Bone marrow (tissue), 2 donors: ENCODE measurements at places on chromosomes 7 and 10.

GRCh38 chr7:28354601-28355402 is 57.5 kb upstream of the CREB5 start:
- DNase-seq, result no peak

- no peak for DNase-seq
These were observed 58.1 kb downstream of the PAX2 start for GRCh38 chr10:100803492-100803891.

GRCh38 chr10:28722065-28722803 is 44.9 kb downstream of the BAMBI start:
- no peak for DNase-seq

- DNase-seq, result no peak
These were observed 21.9 kb upstream of the GDF10 start for GRCh38 chr10:47278152-47278473.

DNA sequence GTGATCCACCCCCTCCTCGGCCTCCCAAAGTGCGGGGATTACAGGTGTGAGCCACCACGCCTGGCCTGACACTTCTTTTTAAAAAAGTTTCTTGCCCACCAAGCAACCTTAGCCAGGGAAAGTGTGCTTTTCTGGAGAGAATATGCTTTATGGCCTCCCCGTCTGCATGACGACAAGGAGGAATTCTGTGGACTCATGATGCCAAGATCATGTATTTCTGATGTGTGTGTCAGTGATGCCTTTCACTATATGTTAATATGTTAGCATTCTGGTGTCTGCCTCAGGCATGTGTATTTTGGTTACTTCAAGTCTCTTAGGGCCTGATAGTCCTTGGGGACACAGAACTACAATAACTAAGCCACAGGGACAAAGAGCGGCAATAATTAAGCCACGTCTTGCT is 2.1 kb downstream of the PDSS1 start:
- DNase-seq, result no peak

- no peak for DNase-seq
These were observed 77.5 kb downstream of the GPR26 start for GRCh38 chr10:123743441-123744223.

DNA sequence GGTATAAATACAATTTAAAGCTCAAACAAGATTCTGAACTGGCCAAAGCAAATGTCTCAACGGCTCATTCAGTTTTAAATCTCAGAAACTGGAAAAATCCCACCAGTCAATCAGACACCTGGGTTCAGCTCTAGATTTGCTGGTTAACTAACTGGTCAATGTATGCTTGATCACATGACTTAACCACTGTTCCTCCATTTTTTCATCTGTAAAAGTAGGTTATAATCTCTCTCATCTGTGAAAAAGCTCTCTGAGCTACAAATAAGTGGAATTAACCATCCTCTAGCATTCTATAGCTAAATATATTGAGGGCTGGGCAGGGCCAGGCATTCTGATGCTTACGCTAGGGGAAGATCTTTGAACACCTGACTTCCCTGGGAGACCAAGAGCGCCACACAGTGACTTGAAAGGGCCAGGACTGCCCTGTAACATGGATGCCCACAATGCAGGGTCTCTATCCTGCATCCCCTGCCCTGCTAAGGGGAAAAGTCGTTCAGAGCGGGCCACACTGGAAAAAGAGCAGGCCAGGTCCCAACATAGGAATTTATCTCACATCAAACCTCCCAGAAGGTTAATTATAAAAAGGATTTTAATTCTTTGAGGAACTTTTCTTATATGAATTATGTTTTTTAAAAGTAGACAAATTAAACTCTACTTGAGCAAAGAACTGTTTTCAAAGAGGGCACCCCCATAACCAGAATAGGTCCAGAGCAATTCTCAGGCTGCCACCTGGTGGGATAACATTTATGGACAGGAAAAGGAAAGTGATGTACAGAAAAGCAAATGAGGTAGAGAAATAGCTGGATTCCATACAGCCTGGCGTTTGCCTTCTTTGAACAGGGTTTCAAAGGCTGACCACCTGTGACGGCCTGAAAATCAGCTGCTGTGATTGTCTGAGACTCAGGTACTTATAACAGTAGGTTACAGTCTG is 1.8 kb downstream of the RP9 start:
- DNase-seq, result peak; percentile 43

DNA sequence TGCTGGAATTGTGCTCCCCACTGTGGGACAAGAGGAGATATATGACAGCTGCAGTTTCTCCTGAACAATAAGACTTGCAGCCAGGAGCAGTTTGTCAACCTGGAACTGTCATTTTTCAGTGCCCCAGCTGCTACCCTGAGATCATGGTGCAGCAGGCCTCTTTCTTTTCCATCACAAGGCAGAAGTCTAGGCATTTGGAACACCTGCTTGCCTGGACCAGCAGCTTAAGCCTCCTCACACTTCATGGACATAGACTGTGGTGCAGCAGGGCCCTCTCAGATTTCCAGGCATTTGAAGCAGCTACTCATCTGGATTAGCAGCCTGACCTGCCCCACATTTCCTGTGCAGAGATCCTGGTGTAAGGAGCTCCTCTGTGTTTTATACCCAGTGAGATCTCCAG is 450.7 kb upstream of the TEX47 start:
- DNase-seq, result no peak

- no peak for DNase-seq
These were observed 31.8 kb downstream of the CNNM1 start for GRCh38 chr10:99360934-99361333.

DNA sequence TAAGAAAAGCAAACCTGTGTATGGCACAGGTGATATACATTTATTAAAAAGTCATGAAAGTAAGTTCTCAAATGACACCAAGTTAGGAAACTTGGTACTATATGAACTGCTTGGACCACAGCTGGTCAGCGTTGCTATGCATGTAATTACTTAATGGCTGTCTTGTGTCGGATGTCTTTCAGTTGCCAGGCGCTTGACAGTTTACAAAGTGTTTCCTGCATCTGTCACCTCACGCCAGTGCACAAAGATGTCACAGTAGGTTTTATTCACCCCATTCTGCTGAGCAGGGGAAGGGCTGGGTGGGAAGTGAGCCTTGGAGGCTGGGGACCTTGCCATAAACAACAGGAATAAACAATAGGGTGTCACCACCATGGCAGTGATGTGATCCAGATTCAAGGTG is 35.8 kb downstream of the ADAM12 start:
- no peak for DNase-seq

GRCh38 chr7:116582164-116582732 is 57.4 kb downstream of the CAV1 start:
- no peak for DNase-seq

DNA sequence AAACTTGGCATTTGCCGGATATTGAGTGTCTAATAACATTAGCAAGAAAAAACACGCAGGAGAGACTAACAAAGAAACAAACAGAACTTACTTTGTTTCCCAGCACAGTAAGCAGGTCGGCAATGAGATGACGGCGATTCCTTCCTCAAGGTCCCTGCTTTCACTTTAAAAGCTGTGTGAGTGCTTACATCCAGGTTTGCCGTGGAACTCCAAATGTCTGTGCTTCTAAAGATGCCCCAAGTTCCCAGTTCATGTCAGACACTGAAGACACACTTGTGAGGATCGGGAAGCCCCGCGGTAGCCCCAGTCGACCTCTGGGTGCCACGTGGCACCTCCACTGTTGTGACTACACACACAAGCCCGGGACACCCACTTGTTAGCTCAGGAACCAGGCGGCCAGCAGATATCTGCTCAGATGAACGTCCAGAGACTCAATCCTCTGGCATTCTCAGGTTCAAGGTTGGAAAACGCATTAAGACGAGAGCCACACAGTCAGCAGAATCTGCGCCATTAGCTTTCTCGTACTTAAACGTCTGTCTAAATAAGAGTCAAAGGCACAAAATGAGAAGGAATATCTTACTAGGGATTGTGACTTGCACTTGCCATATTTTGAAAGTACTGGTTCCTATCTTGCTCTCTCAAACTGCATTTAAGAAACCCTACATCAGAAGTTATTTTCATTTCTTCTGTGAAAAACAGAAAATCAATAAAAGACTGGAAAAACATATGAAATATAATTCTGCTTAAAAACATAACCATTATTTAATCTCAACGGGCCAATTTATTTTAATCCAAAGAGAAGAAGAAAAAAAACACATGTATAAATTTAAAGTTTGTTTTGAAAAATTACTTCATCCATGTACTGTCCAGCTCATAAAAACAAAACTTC is 207.6 kb upstream of the KLF14 start:
- DNase-seq, result no peak

GRCh38 chr10:118793545-118793944 is 38.8 kb upstream of the CACUL1 start:
- no peak for DNase-seq

- DNase-seq, result no peak
These were observed 48.1 kb upstream of the TAS2R16 start for GRCh38 chr7:123043642-123044041.

- no peak for DNase-seq
These were observed 610 bp downstream of the AVPI1 start for GRCh38 chr10:97686301-97686961.

- DNase-seq, result no peak
These were observed 10.3 kb upstream of the PAPOLB start for GRCh38 chr7:4871930-4872675.

DNA sequence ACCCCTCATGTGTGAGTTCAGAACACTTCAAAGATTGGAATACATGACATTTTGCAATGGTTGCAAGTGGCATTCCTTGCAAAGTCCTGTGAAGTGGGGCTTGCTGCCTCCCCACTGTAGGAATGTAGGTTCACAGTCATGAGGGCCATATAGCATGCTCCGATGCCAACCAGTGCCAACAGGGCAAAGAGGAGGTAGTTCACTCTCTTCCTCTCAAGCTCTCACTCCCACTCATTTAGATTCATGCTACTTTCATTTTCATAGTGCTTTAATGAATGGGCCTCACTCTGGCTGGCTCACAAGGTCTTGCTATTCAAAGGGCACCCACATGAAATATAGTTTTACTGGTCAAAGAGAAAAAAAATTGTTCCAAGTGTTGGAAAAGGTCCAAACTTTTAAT is 169.9 kb upstream of the AOAH start:
- no peak for DNase-seq

- no peak for DNase-seq
These were observed 228.1 kb upstream of the PFKP start for GRCh38 chr10:2839081-2839725.

- DNase-seq, result no peak
These were observed 869 bp downstream of the PSAP start for GRCh38 chr10:71850021-71850742.

DNA sequence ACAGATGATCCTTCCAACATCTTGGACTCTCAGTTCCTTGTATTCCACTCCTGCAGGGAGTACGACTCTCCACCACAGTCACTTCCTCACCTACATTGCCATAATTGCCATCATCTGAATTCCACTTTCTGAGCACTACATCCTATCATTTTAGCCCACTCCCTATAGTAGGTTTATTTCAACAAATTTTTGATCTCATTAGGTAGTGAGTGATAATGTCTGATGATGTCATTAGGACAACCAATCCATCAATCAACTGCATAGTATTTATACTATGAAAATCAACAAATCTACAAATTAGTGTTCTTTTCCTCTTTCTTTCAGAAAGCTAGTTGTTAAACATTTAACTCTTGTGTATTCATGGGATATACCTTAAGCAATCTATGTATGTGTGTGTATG is 13.7 kb upstream of the TRA2A start:
- DNase-seq, result no peak

DNA sequence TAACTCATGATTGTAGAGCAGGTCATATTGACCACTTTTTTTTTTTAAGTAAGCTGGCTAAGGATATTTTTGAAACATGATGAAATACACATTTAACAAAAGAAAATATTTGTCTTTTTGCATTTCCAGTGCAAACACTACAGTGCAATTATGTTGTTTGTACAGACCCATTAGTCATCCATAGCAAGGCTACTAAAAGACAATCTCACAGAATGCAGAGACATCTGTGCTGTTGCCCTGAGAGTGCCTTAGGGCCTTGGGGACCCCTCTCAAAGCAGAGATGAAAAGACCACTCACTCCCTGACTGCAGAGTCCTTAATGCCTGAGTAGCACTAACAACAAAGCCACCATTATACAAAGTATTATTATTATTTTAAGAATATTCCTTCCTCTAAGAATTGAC is 104.5 kb downstream of the NRCAM start:
- no peak for DNase-seq

- no peak for DNase-seq
These were observed 40.5 kb downstream of the RCC1L start for GRCh38 chr7:75033064-75033463.

GRCh38 chr10:117165538-117166417 is 27.7 kb upstream of the VAX1 start:
- DNase-seq, result no peak

- DNase-seq, result peak; percentile 62
These were observed 85.5 kb downstream of the PRTFDC1 start for GRCh38 chr10:24866604-24867583.

DNA sequence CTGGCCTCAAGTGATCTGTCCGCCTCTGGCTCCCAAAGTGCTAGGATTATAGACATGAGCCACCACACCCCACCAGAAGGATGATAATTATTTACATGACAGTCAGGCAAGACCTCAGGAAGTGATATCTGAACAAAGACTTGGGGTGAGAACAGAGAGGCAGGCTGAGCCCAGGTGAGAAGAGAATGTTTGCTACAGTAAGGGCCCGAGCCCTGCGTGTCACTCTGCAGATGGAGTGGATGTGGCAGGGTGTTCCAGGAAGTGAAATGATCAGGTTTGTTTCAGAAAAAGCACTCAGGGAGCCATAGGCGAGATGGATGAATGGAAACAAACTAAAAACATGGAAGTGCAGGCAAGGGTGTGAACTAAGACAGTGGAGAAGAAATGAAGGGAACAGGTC is 22.2 kb downstream of the SFMBT2 start:
- DNase-seq, result no peak

DNA sequence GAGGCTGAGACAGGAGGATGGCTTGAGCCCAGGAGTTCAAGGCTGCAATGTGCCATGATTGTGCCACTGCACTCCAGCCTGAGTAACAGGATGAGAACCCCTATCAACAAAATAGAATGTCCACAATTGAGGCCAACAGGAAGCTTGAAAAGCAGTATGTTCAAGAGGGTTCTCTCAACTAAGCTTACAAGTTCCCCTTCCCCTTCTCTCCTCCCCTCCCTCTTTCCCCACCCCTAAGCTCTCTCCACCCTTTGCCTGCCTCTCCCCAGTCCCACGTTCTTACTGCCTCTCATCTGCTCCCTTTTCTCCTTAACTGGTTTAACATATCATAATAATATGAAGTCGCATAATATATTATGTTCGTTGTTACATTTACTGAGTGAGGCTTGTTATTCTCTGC is 35.4 kb downstream of the KIAA1549 start:
- DNase-seq, result no peak

- DNase-seq, result no peak
These were observed 92.9 kb downstream of the CPED1 start for GRCh38 chr7:121081327-121081936.

- DNase-seq, result no peak
These were observed 138.7 kb downstream of the MAPK8 start for GRCh38 chr10:48444861-48445841.
